ENCODE measurements at places on chromosomes 3 and 15.

DNA sequence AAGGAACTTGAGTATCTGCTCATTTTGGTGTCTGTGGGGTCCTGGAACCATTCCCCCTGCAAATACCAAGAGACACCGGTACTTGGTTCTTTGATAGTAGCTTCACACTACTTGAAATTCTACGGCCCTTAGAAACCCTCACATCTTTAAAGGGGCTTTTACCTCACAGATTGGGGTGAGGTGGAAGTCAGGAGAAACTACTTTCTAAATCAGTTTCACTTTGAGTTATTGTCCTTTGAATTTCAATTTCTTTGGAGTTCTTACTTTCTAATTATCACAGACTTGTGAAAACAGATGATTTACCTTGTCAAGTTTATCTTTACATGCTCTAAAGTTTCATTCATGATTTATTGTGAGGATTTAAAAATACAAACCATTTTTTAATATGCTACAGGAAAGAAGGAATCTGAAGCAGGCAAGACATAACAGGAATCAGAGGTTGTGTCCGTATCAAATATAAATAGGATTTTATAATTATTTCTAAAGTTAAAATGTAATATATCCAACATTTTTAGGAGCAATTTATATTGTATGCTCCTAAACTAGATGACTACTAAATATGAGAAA is 98.9 kb downstream of the NEDD4 start:
- no peak for DNase-seq

DNA sequence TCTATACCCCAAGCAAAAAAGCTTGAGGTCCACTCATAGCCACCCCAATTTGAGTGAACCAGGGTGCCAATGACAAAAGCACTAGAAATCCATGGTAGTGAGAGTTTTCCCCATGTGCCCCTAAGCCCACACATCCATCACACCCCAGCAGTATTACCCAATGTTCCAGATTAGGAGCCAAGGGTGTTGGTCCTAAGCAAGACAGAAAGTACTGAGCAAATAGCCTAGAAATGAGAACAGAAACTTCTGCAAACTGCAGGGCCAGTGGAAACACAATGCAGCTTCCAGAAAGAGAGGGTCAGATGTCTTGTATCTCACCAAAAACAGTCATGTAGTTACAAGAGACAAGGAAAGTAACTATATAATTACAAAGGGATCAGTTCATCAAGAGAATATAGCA is 10.9 kb upstream of the OXTR start:
- no peak for DNase-seq

- DNase-seq = no peak
Measured at GRCh38 chr15:25903024-25903581, 40.0 kb upstream of the ATP10A start.

- DNase-seq = peak; percentile 59
Measured at GRCh38 chr3:197003461-197004385, 25.9 kb downstream of the MELTF start.

DNA sequence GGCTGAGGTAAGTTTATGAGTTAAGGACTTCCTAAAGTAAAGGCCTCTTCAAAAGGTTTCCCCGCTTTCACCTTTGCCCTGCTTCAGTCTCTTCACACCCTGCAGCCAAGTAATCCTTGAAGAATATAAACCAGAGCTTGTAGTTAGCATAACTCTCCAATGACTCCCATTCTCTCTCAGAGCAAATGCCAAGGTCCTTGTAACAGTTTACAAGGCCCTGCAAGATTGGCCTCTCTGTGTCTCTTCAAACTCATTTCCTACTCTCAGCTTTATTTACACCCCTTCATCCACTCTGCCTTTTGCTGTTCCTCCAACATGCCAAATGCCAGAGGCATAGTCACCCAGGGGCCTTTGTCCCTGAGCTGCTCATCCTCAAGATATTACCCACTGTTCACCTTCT is 60.5 kb upstream of the MME start:
- no peak for DNase-seq

DNA sequence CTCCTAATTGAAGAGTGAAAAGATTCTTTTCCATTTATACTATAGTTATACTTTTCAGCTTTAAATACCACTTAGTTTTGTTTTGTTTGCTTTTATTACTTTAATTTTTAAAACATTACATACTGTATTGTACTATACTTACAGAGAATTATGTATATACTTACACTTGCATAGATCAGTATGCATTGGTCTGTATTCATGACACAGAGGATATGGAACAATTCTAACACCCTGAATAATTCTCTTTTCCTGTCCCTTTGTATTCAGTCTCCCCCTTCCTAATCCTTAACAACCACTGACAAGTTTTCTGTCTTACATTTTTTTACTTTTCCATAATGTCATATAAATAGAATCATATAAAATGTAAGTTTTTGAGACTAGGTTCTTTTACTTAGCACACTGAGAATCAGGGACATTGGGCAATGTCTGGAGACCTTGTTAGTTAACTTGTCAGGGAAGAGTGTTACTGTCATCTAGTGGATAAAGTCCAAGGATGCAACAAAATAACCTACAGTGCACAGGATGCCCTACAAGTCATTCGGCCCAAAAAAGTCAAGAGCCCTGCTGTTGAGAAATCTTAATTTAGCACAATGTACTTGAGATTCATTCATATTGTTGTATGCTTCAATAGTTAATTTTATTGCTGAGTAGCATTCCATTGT is 95.7 kb upstream of the MCTP2 start:
- DNase-seq = no peak

Data from aorta (tissue), 5 donors.